ENCODE measurements at places on chromosomes 13 and 19. TPM values are rescaled to one million over a fixed set of nuclear protein-coding genes. Genes with fewer than 3 reads are reported as not detected.

Gene SAE1
- 213 TPM for total RNA-seq

Gene SLC8A2
- total RNA-seq = 0.18 TPM

Gene FUT6
- not detected for total RNA-seq

Gene ZNF571
- total RNA-seq = 0.99 TPM

Gene DBP
- 2.9 TPM for total RNA-seq

Gene CADM4
- total RNA-seq = 10.7 TPM

Gene EXOC3L2
- 1.0 TPM for total RNA-seq

Gene SLITRK1
- total RNA-seq = not detected

Gene SHISA2
- not detected for total RNA-seq

Gene DACH1
- total RNA-seq = not detected

Gene ZNF304
- total RNA-seq = 2.3 TPM

Gene UBL3
- 7.5 TPM for total RNA-seq

Gene IL11
- 26.5 TPM for total RNA-seq

Gene PLPP2
- 99.8 TPM for total RNA-seq

Gene FPR2
- total RNA-seq = not detected

Gene ZNF541
- total RNA-seq = not detected

Gene RXFP2
- total RNA-seq = not detected

Gene LYL1
- total RNA-seq = 0.88 TPM

Gene CEACAM7
- not detected for total RNA-seq

Gene ZNF71
- 12.6 TPM for total RNA-seq

Gene KISS1R
- total RNA-seq = 0.43 TPM

Gene TNFRSF19
- total RNA-seq = 2.4 TPM

Gene STX10
- 59.8 TPM for total RNA-seq

Gene NLRP9
- total RNA-seq = not detected

Gene SMIM44
- total RNA-seq = not detected

Gene OVOL3
- 0.23 TPM for total RNA-seq

Gene HMG20B
- total RNA-seq = 66.7 TPM

Gene MRI1
- 16.3 TPM for total RNA-seq

Gene ZNF350
- total RNA-seq = 3.9 TPM
